ENCODE measurements at places on chromosomes 11 and 22.

GRCh38 chr22:49133541-49133940 is 694.1 kb downstream of the BRD1 start:
- no peak for DNase-seq

DNA sequence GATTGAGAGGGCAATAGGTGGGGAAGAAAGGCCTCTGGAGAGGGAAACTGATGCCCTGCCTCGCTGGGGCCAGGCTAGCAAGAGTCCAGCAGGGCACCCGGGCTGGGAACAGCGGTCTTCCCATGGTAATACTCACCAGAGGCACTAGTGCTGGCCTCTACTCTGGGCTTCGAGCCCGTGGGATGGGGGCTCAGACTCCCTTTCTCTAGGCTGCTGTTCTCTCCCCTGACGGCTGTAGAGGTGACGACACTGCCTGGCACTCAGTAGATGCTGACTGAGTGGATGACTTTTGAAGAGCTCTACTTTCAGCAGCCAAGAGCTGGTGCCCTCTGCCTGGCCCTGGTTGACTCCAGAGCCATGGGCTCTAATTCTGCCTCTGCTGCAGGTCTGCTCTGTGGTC is 818 bp upstream of the C1QTNF4 start:
- no peak for DNase-seq

- no peak for DNase-seq
Measured at GRCh38 chr11:73172992-73173656, 31.0 kb upstream of the FCHSD2 start.

DNA sequence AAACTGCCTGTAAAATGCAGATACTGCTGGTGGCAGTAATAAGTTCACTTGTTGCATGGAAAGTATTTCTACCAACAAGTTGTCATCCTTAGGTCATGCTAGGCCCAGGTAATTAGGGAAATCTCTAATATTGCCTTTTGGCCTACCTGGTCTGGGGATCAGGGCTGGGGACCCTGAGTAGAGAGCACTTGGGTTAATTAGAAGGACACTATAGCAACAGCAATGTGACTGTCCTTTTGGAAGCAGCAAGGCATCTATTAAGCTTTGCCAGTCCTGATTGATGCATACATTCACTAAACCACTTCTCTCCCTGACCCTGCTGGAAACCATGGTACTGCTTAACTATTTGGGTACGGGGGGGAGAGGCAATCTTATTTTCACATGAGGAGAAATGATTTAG is 86.5 kb upstream of the GNAZ start:
- DNase-seq: no peak

DNA sequence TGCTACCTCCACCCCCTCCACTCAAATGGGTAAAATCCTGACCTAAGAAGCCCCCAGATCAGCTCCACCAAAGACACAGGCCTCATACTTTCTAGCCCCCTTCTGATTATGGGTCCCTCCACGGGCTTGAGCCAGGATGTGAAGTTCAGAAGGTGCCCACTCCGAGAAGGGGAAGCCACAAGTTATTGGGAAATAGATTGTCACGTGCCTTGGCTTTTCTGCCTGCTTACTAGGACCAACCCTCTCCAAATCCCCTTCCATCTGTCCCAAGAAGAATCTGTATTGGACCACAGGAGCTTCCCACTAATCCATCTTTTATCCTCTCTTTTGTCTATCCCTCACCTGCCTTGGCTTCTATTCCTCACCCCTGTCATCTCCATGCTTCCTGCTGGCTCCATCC is 3.0 kb upstream of the NRGN start:
- DNase-seq: peak; percentile 54

GRCh38 chr11:95895815-95896214 is 28.1 kb downstream of the MTMR2 start:
- peak; percentile 30 for DNase-seq

- DNase-seq: peak; percentile 71
Measured at GRCh38 chr11:88345408-88345807, 7.9 kb upstream of the CTSC start.

DNA sequence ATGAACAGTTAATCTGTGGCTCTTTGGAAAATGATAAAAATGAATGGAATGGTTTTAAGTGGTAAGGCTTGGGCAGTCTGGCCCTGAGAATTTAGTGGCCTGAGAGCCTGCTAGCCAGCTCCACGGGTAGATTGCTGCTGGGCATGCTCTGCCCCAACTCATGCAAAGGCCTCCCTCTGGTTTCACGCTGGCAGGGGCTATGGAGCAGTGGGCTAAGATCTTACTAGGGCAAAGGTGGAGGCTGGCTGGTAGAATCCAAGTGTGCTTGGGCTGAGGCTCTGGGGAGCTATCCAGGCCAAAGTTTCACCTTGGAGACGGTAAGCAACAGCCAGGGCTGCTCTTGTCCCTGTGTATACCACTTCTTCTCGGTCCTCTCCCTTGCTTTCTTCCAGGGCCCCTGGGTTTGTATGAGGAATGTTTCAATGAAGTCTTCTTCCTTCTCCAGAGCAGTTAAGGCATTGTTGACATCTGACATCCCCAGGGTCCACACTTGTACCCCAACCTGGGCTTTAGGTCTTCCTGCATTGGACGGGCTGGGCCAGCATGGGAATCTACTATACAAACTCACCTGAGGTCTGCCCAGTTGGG is 27.4 kb downstream of the UBE2L3 start:
- DNase-seq: no peak

GRCh38 chr11:120024046-120024445 is 113.9 kb downstream of the TRIM29 start:
- DNase-seq: no peak

DNA sequence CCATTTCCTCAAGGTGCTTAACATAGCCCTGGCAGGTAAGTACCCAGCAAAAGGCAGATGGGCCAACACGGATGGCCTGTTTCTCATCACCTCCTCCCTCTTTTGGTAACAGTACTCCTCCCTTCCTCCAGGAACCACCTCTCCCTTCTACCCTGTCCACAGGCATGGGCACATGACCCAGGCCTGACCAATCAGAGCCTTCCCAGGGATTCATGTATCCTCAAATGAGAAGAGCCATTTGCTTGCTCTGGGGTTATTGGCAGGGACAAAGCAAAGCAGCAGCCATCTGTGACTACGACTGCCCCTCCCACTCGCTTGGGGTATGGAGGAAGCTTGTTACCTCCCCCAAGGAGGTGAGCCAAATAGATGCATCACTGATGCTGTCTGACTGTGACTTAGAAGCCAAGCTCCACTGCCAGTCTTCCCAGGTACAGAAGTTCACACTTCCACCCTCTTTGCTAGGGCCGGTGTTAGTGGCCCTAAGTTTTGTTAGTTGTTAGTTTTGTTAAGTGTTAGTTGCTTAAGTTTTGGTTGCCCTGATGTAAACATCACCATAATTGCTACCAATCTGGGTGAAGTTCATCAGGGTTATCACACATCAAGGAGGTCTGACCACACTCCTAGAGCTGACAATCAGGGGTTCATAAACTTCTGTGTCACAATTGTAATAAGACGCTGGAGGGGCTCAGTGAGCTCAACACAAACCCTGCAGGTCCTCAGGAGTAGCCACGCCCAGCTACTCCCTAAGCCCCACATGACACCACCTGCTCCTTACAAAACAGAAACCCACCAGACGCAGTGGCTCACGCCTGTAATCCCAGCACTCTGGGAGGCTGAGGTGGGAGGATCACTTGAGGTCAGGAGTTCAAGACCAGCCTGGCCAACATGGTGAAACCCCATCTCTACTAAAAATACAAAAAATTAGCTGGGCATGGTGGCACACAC is 57.3 kb downstream of the ARFGAP3 start:
- no peak for DNase-seq

- no peak for DNase-seq
Measured at GRCh38 chr11:67562963-67563704, 20.5 kb upstream of the GSTP1 start.
